Tibial nerve (tissue), 4 donors: ENCODE measurements at places on chromosomes 6 and 20. TPM values are rescaled to one million over a fixed set of nuclear protein-coding genes. Genes with fewer than 3 reads are reported as not detected.

DNA sequence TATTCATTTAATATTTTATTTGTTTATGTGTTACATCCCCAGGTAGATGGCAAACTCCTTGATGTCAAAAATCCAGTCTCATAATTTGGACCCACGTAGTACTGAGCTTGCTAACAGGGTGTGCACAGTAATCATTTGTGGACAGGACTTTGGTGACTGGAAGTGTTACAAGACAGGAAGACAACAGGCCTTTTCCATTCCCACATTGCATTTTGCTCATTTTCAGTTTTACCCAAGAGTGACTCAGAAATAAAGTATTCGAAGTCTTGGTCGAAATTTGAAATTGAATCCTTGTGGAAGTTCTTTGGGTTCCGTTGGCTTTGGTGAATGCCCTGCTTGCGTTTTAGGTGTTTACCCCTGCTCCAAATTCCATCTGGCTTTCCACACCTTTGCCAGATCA, 63.0 kb upstream of the THBS2 start:
- no peak for DNase-seq

The GTF3C6 gene
- 23.5 TPM for total RNA-seq

The DPPA5 gene
- total RNA-seq: not detected

GRCh38 chr20:59820204-59821041, 113.0 kb downstream of the SYCP2 start:
- peak; percentile 63 for DNase-seq

- no peak for DNase-seq
Measured at GRCh38 chr6:105911106-105911629, 175.0 kb upstream of the PRDM1 start.

DNA sequence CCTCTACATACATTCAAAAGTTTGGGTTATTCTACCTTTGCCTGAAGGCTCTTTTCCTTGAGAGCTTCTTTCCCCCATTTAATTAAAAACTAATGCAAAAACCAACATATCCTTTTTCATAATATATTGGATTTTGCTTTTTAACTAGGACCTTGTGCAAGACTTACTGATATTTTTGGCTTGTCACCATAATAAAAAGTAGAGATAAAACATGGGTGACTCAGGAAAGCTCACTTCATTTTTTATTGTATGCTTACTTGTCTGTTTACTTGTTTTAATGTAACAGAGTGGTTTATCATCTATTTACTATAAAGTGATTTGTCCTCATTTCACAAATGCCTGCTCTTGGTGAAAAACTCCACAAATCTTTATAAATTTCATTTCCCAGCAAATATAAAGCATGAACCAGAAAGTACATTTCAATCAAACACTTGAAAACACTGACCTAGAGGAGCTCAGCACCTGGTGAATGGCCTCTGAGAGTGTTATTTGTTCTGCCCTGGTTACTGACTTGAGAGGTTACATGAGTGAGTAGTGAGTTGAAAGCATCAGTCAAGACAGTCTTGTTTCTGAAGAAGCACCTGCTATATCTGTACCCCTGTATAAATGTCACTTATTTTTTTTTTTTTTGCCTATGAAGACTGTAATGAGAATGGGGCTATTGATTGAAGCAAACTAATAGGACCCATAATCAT, 20.8 kb downstream of the ADGRG6 start:
- DNase-seq: no peak

GRCh38 chr20:2820084-2820895, 4.1 kb downstream of the TMEM239 start:
- DNase-seq: no peak

The TLDC2 gene
- total RNA-seq: not detected

DNA sequence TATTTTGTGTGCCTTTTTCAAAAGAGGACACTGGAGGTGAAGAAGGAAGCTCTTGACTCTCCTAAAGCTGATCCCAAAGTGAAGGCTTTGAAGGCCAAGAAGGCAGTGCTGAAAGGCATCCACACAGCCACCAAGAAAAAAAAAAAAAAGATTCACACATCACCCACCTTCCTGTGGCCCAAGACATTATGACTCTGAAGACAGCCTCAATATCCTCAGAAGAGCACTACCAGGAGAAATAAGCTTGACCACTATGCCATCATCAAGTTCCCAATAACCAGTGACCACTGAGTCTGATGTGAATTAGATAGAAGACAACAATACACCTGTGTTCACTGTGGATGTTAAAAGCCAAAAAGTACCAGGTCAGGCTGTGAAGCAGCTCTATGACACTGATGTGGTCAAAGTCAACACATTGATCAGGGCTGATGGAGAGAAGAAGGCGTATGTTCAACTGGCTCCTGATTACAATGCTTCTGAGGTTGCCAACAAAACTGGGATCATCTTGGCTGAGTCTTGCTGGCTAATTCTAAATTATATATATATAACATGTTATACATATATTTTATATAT, 59.4 kb downstream of the PLCG1 start:
- no peak for DNase-seq

DNA sequence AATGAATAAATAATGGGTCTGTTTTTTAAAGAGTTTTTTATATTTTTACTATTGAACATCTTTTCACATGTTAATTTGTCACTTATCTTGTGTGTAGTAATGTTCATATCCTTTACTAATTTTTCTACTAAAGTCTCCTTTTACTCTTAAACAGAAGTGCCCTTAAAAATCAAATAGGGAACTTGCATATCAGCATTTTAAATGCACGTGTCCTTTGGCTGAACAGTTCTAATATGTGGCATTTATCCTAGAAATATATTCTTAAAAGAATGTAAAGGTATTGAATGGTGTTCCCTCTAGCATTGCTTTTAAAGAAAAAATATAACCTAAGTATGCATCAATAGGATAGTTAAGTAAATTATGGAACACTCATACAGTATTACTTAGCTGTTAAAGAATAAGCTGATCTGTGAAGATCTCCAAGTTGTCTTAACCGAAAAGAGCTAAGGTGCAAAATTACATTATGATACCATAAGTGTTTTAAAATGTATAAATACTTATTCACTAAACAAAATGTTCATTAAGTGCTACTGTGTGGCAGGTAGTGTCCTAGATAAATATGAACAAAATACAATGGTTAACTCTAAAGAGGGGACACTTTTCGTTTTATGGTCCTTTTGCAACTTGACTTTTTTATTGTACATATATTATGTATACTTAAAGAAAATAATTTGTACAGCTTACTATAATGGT, 631 bp upstream of the PGBD1 start:
- DNase-seq: no peak

DNA sequence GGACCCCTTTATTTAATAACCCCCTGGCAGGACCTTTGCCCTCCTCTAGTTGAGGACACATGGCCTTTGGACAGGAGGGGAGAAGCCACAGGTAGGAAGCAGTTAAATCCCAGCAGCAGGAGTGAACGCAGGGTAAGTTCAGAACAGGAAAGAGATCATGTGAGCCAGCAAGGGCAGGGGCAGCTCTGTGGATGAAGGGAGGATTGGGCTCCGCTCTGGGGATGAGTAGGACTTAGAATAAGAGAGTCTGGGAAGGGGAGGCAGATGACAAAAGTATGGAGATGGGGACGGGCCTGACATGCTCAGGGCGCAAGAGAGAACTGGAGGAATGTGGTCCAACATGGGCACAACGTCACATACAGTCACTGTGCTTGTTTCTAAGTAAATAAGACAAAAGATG, 89.0 kb downstream of the NDUFAF5 start:
- DNase-seq: no peak
